NCI-H2227 treated with DMSO at 0.1 percent for 48 hours (cell line): ENCODE measurements at places on chromosomes 5 and 9.
A peak's percentile ranks its signal among the peaks of the same experiment; 100 is the strongest.

- no peak for DNase-seq
Measured at GRCh38 chr5:168284809-168285208, 6.6 kb upstream of the WWC1 start.

GRCh38 chr5:180021900-180022299 lies 49.7 kb downstream of the RNF130 start:
- DNase-seq, result no peak

DNA sequence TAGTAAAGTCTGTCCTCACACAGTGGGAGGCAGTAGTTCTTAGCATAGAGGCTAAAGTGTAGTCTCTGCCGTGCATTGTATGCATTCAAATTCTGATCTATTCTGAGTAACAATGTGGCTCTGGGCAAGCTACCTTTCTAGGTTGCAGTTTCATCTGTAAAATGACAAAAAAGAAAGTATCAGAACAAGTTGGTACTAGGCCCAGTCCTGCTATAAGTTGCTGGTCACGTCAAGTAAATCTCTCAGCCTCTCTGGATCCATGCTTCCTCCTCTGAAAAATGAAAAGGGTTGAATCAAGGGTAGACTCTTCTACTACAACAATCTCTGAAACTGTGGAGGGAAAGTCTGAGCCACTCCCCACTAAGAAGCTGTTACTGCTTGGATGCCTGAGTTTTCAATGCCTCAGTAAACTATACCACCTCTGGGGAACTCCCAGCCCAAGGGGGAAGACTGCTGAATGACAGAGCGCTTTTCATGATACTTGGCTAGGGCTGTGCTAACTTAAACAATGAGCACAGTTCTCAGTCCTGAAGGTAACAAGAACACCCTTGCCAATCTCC lies 34.5 kb upstream of the SPARC start:
- DNase-seq, result no peak

GRCh38 chr9:90641884-90642487 lies 638 bp downstream of the DIRAS2 start:
- peak; percentile 18 for DNase-seq

GRCh38 chr9:4238522-4238921 lies 61.3 kb downstream of the GLIS3 start:
- no peak for DNase-seq

DNA sequence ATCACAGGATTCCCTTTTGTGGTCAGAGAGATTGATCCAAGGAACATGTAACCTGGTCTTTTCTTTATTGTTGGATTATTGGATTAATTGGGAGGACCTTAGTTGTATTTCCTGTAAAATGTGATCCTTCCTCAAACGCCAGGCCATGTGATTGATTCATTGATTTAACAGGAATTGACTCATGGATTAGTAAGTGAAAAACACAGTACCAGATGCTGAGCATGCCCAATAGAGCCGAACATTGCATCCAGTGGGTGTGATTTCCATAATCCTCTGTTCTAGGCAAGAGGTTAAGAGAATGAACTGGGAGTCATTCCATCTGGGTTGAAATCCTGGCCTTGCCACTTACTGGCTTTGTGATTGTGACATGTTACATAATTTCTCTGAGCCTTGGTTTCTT lies 522.3 kb downstream of the MAT2B start:
- DNase-seq, result no peak

- no peak for DNase-seq
Measured at GRCh38 chr9:88998503-88998902, 7.2 kb downstream of the S1PR3 start.

DNA sequence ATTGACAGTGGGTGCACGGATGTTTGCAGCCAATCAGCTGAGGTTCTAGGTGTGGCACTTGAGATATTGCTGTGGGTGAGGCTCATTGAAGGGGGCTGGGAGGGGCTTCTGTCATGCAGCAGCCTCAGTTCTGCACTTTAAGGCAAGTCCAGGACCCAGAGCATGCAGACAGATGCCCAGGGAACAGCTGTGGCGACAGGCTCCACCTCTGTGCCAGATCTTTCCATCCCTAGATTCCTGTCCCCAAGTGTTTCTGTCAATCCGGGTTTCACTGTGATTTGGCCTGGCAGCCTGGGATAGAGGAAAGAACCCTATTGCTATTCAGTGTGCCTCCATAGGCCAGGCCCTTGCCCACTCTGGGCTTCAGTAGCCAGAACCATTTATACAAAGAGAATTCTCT lies 20.8 kb upstream of the CERCAM start:
- DNase-seq, result no peak

DNA sequence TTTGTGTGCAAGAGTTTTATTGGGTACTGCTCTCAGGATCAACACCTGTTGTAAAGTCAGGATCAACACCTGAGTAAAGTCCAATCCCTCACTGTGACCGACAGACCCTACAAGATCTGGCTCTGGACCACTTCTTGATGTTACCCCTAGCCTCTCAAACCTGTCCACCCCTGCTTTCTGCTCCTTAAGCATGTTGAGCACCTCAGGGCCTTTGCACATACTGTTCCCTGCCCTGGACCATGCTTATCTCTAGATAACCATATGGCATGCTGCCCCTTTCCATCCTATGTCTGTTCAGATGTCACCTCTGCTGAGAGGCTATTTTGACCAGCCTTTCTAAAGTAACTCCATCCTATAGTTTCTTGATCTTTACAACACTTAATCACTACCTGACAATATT lies 269.6 kb downstream of the SMARCA2 start:
- no peak for DNase-seq
